ENCODE measurements at places on chromosomes 3 and 15.

DNA sequence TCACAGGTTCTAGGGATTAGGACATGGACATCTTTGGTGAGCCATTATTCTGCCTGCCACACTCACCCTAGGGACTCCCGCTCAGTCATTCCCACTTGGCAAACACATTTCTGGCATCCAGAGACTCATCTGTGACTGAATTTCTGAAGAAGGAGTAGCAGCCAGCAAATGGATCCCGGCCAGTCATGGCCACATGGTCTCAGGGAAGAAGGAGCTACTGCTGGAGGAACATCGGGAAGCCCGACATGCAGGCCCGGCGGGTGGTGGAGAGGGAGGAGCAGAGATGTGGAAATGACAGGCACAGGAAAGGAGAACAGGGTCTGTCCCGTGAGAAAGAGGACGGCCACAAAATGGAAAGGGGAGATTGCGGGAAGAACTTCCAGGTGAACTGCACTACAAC is 65.4 kb downstream of the SEMA5B start:
- no peak for DNase-seq

GRCh38 chr3:14148041-14148985 is 23.5 kb downstream of the TMEM43 start:
- DNase-seq, result no peak

GRCh38 chr3:118447339-118447738 is 587.3 kb downstream of the IGSF11 start:
- DNase-seq, result no peak

- no peak for DNase-seq
Measured at GRCh38 chr3:126149256-126149902, 31.0 kb downstream of the ALDH1L1 start.

GRCh38 chr3:414063-414462 is 217.5 kb downstream of the CHL1 start:
- DNase-seq, result no peak

DNA sequence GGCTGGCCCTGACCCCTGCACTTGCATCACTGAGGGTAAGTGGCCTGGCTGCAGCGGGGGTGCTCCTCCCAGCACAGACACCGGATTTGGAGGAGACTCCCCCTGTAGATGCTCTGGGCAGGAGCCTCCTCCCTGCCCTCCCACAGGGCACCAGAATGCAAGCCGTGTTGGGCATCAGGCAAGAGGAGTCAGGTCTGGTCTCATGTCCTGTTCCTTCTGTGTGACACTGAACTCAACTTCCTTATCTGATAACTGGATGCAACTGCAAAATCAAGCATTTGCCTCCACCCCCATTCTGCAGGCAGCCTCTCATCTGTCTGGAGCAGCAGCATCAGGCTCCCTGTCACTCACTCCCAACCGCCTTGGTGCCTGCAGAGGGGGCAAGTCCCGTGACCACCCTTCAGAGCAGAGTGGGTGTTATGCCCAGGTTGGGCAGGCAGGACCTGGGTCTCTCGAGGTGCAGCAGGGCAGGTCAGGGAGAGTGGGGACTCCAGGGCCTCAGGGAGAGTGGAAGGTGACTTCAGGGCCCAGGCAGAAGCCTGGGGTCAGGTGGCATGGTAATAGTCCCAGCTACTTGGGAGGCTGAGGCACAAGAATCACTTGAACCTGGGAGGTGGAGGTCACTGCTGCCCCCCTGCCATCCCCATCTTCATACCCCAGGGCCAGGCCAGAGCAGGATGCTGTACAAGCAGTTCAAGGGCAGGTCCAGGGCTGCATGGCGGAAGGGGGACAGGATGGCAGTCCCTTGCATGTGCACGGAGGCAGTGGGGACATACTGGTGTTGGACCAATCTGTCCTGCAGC is 10.5 kb upstream of the RPL29 start:
- no peak for DNase-seq

DNA sequence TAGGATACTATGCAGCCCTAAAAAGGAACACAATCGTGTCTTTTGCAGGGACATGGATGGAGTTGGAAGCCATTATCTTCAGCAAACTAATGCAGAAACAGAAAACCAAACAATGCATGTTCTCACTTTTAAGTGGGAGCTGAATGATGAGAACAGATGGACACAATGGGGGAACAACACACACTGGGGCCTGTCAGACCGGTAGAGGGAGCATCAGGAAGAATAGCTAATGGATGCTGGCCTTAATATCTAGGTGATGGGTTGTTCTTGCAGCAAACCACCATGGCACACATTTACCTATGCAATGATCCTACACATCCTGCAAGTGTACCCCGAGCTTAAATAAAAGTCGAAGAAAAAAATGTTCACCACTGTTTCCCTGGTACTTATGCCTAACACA is 17.5 kb downstream of the SENP7 start:
- DNase-seq, result no peak

DNA sequence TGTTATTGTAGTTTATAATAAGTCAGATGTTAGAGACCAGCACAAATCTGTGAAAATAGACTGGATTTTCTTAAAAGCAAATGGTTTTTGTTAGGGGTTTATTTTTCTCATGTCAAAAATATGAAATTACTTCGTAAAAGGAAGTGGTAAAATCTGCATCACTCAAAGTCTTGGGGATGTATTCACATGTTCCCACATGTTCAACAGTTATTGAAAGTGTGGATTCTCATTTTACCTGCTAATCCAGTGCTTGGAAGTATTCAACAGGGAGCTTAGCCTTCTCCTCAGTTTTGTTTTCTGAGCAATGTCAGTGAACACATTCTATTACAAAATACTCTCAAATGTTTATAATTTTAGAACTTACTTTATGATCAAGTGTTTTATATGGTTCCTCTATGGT is 352.0 kb downstream of the SOX2 start:
- no peak for DNase-seq

- DNase-seq, result no peak
Measured at GRCh38 chr15:96123630-96124187, 206.8 kb upstream of the NR2F2 start.

DNA sequence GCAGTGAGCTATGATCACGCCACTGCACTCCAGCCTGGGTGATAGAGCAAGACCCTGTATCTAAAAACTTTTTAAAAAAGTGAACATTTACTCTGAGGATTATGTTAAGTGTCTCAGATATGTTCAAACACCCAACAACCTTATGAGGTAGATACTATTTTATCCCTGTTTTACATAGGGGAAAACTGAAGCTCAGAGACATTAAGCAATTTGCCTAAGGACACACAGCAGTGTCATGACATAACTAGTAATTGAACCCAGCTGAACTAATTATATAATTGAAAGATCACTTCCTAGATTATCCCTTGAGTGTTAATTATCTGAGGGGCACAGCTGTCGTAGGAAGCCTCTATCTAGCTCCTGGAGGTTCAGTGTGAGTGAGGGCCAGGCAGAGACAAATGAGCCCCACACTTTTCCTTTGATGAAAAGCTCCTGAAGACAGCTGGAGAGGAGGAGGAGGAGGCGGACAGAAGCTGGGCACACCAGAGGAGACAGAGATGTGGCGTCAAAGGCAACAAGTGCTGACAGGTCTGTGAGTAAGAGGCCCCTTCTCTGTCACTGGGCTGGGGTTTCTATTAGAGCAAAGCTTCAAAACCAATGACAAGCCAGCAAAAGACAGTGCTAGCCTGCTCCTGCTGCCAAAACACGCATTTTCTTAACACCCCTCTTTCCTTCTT is 20.5 kb downstream of the TRH start:
- DNase-seq, result no peak

- no peak for DNase-seq
Measured at GRCh38 chr3:115766587-115767482, 143.5 kb downstream of the GAP43 start.

DNA sequence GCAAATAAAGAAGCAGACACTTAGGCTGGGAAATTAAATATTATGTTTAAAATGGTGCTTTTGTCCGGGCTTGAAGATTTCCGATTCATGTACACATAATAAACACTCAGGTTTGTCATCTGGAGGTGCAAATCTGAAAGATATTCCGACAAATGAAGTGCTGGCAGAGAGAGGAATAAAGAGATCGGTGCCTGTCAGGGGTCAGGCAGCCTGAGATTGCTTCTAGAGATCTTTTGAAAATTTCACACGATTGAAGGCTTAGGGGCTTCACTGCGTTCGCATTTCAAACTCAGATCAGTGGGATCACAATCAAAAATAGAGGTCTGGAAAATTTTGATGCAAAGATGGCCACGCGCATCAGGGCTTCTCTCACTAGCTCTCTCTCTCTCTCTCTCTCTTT is 33.2 kb downstream of the NR2F2 start:
- DNase-seq, result no peak

- no peak for DNase-seq
Measured at GRCh38 chr15:80527961-80528360, 123.8 kb downstream of the ARNT2 start.

All from fibroblast of skin of left quadriceps (primary cell).